Hypothalamus (tissue), 51 donors: ENCODE measurements at places on chromosomes 7 and 10.

- DNase-seq, result no peak
Observed at GRCh38 chr10:78736926-78737630, 331.7 kb upstream of the ZMIZ1 start.

- no peak for DNase-seq
Observed at GRCh38 chr7:50860598-50860997, 77.9 kb upstream of the GRB10 start.

DNA sequence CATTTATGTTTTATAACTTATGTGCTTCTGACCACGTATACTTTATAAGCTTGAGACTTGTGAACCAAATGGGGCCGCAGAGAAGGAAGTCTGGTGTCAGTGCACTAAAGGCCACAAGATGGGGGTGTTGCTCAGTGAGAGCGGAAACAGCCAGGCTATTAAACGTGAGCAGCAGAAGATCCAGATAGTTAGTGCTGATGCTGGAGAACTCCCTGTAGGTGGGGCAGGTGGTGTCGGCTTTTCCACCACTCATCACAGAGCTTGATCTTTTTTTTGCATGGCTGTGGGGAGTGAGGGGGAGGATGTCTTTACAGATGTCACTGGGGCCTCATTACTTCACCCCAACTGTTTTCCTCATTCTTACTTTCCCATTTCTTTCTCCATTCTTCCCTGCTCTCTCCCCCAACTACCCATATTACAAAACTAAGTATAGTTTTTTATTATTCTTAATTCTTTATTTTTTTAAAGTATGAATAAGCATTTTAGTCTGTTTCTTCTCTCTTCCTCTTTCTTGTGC, 34.7 kb downstream of the ACADSB start:
- DNase-seq, result peak; percentile 5

GRCh38 chr7:91683823-91684222, 196.7 kb downstream of the MTERF1 start:
- no peak for DNase-seq

DNA sequence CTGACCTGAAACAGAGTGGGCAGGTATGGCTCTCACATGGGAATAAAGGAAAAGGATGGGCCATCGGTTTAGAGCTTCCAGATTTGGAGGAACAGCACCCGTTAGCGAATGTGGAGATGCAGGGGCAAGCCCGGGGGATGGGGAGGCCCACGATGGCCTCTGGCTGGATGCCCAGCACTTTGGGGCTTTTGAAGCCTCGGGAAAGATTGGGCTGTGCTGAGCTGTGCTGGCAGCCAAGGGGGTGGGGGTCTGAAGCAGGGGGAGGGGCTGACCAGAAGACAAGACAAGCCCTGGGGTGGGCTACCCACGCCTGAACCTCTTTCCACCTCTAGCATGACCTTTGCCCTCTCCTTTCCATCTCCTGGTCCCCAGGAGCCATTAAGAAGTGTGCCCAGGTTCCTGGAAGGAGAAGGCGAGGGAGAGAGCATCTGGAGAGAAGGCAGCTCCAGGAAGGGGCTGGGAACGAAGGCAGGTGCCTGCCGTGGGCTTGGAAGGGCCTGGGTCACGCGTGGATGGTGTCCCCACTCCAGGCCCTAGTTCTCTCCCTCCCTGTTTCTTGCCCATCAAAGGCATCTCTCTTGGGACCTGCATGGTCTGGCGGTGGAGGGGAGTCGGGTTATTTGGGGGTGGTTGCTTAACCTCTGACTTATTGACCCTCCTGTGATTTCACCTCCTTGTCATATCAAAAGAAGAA, 39.7 kb downstream of the JAKMIP3 start:
- no peak for DNase-seq

GRCh38 chr7:20438694-20439376, 108.1 kb downstream of the ITGB8 start:
- no peak for DNase-seq

DNA sequence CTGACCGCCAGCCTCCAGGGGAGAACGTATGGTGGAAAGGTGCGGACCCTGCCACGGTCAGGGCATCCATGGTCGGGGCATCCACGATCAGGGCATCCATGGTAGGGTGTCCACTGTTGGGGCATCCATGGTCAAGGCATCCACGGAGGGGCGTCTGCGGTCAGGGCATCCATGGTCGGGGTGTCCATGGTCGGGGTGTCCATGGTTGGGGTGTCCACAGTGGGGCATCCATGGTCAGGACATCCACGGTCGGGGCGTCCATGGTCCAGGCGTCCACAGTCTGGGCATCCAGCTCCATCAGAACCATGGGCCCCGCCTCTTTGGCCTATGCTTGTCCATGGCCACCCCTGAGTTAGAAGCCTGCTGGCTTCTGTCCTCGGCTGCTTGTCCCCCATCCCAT, 148.1 kb downstream of the ADARB2 start:
- DNase-seq, result no peak

GRCh38 chr10:6465854-6466601, 114.0 kb downstream of the PRKCQ start:
- no peak for DNase-seq
